GM13977 (cell line): ENCODE measurements at places on chromosomes 13 and 19.

- no peak for DNase-seq
Measured at GRCh38 chr13:27283906-27284493, 13.4 kb downstream of the RASL11A start.

- DNase-seq, result no peak
Measured at GRCh38 chr13:110265682-110266430, 41.1 kb downstream of the COL4A1 start.

DNA sequence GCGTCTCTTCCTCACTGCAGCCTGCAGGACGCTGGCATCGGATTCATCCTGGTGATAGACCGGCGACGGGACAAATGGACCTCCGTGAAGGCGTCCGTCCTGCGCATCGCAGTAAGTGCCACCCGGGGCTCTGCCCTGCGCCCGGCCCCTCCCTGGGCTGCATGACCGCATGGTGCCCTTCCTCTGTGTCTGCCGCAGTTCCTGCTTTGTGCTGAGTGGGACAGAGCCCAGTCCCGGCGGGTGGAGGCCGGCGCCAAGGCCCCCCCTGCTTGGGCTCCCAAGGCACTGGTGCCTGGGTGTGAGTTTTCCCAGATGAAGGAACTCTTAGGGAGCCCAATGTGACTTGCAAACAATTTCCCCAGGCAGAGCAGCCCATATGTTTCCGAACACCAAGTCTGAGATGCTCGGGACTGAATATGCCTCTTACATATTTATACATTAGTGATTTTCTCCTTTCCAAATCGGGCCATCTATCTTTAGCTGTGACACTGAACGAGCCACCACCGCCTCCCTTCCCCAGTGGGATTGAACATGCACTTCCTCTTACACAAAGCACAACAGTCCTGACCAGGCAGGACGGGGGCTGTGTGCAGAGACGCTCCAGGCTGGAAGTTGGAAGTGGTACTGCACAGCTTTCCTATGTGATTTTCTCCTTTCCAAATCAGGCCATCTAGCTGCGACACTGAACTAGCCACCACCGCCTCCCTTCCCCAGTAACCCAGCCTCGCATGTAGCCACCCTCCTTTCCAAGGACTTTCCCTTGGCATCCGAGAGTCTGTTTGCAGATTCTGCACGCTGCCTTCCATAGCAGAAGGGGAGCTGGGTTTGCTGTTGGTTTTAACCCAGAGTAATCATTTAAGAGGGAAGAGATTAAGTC, 60.1 kb upstream of the F7 start:
- DNase-seq, result no peak

GRCh38 chr13:98632961-98633360, 56.1 kb upstream of the STK24 start:
- DNase-seq, result no peak

GRCh38 chr19:44212866-44213346, 574 bp downstream of the ZNF227 start:
- DNase-seq, result no peak

GRCh38 chr13:108121406-108121805, 93.9 kb downstream of the LIG4 start:
- DNase-seq, result no peak

DNA sequence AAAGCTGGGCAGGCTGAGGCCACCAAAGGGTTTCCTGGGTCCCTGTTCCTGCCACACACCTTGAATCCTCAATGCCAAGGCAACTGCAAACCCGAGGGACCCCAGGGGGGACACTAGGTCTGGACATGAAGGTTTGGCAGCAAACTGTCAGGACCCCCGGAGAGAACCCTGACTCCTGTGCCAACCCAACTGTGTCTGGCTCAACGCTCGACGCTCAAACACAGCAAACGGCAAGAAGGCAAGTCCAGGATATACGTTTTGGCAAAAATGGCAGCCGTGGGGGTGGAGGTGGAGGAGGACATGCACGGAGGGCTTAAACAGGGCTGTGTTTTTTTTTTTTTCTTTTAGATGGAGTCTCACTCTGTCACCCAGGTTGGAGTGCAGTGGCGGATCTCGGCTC, 73.0 kb downstream of the GADD45B start:
- DNase-seq, result no peak

DNA sequence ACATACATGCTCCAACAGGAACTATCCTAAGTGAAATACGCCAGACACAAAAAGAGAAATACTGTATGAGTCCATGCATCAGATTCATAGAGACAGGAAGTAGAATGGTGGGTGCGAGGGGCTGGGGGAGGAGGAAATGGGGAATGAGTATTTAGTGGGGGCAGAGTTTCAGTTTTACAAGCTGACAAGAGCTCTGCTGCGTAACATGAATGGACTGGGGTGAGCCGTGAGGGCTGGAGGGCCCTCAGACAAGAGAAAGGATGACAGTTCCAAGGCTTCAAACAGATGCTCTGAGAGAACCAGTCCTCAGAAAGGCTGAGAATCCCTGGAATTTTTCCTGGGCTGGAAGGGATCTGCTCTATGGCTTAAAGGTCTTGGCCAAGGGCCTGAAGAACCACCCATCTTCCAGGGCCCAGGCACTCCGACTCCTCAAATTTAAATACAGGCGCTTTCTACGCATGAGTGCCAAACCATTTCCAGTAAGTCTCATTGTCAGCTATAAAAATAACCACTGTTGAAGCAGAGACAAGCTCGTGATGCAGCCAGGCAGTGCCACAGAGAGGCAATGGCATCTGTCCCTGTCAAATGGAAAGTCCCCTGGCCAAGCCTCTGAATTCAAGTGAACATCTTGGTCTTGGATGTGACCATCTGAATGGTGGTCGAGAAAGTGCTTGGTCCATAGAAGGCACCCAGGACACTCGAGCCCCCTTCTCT, 17.5 kb downstream of the KLF2 start:
- DNase-seq, result peak; percentile 75

- DNase-seq, result no peak
Measured at GRCh38 chr13:95870421-95870820, 182.8 kb downstream of the UGGT2 start.

GRCh38 chr19:38877781-38878574, at the start of gene RINL:
RINL (minus strand) TSS chr19:38878275; CDS start chr19:38876742, 1,533 bp downstream.
- peak; percentile 84 for DNase-seq

DNA sequence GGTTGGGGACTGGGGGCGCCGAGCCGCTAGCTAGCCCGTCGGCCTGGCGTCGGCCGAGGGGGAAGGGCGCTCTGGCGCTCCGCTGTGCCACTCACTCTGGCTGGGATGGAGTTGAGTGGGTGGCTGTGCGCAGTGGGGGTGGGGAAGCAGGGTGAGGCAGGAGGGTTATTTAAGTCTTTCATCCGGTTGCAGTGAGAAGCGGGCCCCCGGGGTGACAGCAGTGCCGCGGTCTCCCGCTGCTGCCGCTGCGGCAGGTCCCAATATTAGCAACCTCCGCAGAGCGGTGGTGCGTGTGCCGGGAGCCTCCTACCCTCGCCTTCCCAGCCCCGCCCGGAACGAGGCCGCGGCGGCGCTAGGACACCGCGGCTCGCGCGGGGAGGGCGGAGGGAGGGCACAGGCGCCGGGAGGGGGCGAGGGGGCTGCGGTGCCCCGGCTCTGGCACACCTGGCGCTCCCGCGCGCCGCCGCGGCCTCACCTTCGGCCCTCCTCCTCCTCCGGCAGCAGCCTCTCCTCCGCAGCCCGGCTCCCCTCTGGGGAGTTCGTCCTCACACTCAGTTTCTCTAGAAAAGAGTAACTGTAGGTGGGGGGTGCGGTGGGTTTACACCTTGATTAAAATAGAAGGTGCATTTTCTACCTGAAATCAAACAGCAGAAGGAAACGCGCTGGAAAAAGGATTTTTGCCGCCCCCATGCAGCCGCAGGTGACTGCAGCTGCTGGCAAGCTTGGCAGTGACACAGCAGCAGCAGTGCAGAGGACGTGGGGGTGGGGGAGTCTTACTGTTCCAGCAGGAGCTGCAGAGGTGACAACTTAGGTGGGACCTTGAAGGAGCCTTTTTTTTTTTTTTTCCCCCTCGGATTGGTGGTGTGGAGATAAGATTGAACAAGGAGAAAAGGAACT, 4.5 kb downstream of the FGF9 start:
- peak; percentile 56 for DNase-seq

GRCh38 chr19:14556662-14557188, 15.1 kb downstream of the NDUFB7 start:
- peak; percentile 93 for DNase-seq

GRCh38 chr19:50833802-50834167, 411 bp upstream of the KLK15 start:
- no peak for DNase-seq

GRCh38 chr19:32471811-32472210, 66.2 kb downstream of the DPY19L3 start:
- DNase-seq, result no peak

GRCh38 chr13:24179486-24179850, 18.9 kb downstream of the SPATA13 start:
- DNase-seq, result no peak

- DNase-seq, result no peak
Measured at GRCh38 chr13:110349239-110349638, 42.2 kb downstream of the COL4A2 start.
